Central memory CD8-positive, alpha-beta T cell (primary cell): ENCODE measurements at places on chromosomes 6 and 20.

DNA sequence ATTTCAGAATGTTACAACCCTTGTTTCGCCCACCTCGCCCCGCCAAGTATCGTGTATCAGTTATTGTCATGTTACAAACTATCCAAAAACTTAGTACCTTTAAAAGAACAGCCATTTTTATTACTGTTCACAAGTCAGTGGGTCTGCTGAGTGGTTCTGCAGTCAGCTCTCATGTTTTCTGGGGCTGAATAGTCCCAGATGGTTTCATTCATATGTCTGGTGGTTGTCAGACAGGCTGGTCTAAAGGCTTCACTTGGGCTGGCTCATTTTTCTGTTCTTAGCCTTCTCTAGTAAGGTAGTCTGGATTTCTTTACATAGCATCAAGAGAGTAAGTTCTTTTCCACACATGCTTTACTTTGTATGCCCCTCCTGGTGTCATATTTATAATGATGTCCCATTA is 8.6 kb downstream of the ZNF292 start:
- no peak for DNase-seq

DNA sequence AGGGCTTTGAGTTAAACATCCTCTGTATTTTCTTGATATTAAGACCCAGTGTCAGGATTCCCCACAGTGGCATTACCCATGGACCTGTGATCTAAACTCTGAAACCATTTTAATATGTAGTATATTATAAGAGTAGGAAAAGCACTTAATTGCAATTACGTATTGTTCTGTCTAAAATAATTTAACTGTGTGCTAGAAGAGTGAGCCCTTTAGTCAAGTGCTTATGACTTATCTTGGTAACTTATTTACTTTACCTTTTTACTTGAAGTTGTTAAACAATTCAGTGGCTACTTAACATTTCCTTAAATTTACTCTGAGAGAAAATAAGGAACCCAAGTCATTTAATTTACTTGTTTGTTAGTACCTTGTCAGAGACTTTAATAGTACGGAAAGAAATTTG is 173.6 kb downstream of the CDKAL1 start:
- no peak for DNase-seq

DNA sequence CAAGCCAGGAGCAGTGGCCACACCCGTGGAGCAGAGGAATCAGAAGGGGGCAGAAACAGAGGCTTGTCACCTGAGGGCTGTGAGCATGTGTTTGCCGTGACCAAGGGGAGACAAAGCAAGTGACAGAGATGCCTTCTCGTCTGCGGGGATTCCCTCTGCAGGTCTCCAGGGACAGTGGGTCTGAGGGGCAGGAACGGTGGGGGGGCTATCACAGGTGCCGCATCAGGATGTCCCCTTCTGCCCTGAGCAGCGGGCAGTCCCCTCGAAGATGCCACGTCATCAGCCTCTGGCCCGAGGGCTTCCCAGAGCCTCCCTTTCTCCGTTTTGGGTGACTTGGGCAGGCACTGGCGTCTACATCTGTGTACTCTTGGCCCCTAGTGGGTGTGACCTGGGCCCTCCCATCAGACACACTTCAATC is 338.7 kb downstream of the PREX1 start:
- DNase-seq, result no peak

- no peak for DNase-seq
Observed at GRCh38 chr6:113642714-113643406, 214.3 kb upstream of the MARCKS start.

- DNase-seq, result no peak
Observed at GRCh38 chr6:57072108-57072507, 17.9 kb upstream of the ZNF451 start.

DNA sequence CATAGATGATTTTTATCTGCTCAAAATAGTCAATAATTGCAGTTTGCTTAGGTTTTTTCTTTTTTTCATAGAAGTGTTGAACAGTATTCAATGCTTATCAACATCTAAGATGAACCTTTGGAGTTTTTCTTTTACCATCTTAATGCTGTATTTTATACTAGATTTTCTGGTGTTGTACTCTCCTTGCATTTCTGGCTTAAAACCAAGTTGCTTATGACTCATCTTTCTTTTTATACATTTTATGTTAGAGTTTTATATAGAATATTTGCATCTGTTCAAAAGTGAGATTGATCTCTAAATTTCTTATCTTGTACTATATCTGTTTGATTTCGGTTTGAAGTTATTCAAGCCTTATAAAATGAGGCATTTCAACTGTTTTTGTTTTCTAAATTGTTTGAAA is 232.5 kb downstream of the RFPL4B start:
- DNase-seq, result no peak

DNA sequence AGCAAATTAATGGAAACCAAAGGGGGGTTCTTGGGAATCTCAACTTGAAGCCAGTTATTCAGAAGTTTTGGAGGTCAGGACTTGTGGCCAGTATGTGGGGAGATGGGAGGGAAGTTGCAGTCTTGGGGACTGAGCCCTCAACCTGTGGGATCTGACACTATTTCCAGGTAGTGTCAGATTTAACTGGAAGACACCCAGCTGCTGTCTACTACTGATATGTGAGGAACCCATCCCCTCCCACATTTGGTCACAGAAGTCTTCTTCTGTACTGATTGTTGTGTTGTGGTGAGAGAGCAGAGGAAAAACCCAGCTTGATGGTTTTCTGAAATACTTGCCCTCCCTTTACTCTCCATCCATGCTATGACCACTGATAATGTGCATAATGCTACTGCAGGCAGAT is 134.0 kb downstream of the QRSL1 start:
- DNase-seq, result no peak

- no peak for DNase-seq
Observed at GRCh38 chr6:7148100-7148822, 40.5 kb downstream of the RREB1 start.

DNA sequence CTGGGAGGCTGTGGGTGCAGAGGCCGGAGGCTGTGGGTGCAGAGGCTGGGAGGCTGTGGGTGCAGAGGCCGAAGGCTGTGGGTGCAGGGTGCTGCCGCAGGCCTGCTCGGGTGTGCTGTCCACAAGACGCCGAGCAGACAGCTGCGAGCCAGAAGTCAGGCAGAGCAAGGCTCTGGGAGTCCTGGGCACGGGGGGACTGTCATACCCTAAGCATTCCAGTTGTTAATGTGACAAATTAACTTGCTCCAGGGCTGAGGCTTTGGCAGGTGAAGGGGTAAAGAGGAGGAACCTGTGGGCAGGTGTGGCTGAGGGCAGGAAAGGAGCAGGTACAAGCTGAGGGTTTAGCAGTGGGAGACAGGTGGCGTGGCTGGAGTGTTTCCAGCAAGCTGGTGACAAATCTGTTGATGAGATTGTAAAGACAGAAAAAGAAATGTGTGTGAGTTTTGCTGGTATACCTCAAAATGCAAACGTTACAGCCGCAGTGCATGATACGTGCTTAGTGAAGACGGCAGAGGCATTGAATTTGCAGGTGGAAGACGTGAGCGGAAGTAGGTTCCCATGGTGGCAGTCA is 14.2 kb upstream of the ADRM1 start:
- DNase-seq, result no peak

GRCh38 chr6:70285201-70285600 is 17.7 kb downstream of the COL9A1 start:
- DNase-seq, result no peak

- no peak for DNase-seq
Observed at GRCh38 chr6:79196912-79197311, 37.6 kb downstream of the HMGN3 start.

DNA sequence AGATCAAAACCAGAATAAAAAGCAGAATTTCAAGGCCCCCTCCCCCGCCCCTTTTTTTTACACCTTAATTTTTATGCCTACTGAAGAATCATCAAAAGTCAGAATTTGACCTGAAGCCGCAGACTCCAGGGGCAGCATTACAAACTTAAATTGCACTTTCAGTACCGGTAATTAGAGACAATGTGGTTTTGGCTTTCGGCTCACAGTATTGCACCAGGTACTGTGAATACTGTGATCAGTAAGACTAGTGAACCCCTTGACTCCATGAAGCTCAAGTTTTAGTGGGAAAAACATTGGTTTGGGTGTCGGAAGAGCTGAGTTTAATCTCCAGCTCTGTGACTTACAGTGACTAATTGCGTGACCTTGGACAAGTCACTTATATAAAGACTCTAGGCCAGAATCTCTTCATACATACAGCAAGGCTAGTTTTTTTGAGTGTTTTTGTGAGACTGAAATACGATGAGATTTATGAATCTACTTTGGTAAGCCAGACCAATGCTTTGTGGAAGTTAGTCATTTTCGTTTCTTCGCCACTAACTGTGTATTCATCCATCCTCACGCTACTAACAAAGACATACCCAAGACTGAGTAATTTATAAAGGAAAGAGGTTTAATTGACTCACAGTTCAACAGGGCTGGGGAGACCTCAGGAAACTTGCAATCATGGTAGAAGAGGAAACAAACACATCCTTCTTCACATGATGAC is 114.7 kb downstream of the SASH1 start:
- DNase-seq, result no peak

GRCh38 chr6:151630991-151631655 is 137.3 kb downstream of the CCDC170 start:
- DNase-seq, result no peak
